ENCODE measurements at places on chromosomes 1 and 21.

GRCh38 chr1:44090429-44091252 is 28.0 kb upstream of the KLF17 start:
- no peak for DNase-seq

- no peak for DNase-seq
Measured at GRCh38 chr21:38597421-38597820, 99.1 kb upstream of the ERG start.

DNA sequence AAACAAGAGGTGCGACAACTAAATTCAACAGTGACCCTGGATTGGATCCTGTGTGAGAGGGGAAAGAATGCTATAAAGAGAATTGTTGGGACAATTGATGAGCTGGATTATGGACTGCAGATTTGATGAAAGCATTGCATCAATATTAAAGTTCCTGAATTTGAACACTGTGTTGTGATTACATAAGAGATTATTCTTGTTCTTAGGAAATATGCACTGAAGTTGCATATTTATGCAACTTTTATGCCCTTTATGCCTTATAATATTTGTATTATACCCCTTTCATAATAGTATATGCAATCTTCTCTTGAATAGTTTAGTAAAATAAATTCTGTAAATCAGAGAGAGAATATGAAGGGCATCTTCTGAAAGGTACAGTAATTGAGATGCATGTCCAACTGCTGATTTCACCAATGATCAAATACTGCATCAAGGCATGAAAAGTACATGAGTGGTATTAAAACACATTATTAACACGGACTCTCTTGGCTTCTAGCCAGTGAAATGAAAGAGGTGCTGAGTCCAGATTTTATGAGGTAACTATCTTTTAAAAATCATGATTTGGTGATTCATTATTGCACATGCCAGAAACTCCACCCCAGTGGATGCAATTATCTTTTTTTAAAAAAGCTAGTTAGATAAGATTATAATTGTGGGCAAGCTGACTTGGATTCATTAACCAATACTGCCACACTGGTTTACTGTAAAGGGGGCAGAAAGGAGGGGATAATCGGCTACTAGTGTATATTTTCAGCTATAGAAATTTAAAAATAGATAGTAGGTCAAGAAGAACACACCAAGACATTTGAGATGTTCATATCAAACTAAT is 19.9 kb upstream of the LPAR3 start:
- DNase-seq = no peak

DNA sequence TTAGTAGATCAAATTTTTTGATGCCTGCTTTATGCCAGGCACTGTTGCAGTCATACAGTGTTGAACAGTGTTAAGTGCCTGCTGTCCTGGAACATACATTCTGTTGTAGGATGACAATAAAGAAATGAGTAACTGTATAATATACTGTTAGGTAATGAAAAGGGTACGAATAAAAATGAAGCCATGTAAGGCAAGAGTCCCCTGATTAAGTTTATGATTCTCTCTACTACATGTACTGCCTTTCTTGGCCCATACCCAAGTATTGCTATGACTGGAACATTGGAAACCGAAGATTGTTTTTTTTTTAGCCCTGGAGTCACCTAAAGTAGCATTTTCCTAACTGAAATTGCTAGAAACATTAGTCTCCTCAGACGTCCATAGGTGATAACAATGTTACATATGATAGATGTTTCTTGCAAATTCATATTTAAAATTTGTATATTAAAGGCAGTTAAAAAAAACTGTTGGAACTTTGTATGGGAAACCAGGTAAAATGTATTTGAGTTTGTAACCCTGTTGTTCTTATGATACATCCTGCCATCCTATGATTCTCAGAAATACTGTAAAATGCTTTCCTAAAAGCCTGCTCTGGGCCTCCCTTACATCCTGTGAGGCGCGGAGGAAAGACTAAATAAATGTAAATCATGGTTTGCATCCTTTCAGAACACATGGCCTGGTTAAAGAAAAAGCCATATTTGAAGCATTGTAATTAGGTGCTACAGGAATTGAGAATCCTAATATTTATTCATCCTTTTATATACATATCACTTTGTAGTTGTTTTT is 5.8 kb downstream of the ATP5PB start:
- DNase-seq = no peak

GRCh38 chr1:225709101-225709500 is 56.2 kb upstream of the ENAH start:
- no peak for DNase-seq

GRCh38 chr1:16224472-16224871 is 12.0 kb upstream of the ARHGEF19 start:
- DNase-seq = no peak

GRCh38 chr1:242585616-242586359 is 61.3 kb upstream of the PLD5 start:
- DNase-seq = no peak

GRCh38 chr1:226606311-226607267 is 58.0 kb downstream of the STUM start:
- DNase-seq = no peak

- no peak for DNase-seq
Measured at GRCh38 chr1:24317956-24318614, 1.1 kb upstream of the GRHL3 start.

DNA sequence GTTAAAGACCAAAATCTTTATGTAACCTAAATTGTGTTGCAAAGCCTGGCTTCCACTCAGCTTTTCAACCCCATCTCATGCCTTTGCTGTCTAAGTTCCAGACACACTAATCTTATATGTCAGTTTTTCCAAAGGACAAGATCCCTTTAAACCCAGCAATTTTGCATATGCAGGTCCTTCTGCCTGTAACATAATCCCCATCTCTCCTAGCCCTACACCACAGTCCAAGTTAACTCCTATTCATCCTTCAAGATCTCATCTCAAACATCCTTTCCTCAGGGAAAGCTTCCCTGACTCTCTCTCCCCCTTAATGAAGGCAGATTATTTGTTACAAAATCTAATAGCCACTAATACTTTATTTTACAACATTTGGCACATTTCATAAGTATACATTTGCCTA is 366.3 kb downstream of the PLPP3 start:
- no peak for DNase-seq

DNA sequence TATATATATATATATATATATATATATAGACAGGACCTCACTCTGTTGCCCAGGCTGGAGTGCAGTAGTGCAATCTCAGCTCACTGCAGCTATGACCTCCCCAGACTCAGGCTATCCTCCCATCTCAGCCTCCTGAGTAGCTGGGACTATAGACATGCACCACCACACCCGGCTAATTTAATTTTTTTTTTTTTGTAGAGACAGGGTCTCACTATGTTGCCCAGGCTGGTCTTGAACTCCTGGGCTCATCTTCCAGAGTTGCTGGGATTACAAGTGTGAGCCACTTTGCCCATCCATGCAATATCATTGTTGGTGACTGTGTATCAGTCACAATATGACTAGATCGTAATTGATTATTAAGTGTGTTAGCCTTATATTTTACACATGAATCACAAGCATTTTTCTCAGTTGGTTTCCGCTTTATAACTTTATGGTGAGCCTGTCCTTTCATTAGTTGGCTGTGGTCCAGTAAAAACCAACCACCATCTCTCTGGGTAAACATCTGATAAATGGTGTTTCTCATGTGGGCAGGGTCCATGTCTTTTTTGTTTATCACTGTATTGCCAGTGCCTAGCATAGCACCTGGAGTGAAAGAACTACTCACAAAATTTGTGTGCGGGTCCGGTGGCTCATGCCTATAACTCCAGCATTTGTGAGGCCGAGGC is 63.6 kb downstream of the MYOM3 start:
- no peak for DNase-seq

DNA sequence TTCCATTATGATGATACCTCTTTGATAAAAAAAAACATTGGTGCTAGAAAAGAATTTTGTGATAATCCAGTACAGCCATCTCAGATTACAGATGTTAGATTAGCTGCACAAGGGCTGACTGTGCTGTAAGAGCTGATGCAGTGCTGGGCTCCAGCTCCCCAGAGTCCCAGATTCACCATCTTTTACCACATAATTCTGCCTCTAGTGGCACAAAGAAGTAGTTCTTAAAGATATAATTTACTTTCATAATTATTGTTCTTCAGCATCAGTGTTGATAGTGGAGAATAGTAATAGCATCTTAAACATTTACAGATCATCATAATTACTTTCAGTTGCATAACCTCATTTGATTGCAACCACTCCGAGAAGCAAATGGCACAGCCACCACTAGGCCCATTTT is 262.1 kb downstream of the BRINP2 start:
- no peak for DNase-seq

- no peak for DNase-seq
Measured at GRCh38 chr21:41647806-41648561, 118.9 kb downstream of the RIPK4 start.

GRCh38 chr1:244869364-244869827 is 5.1 kb upstream of the HNRNPU start:
- DNase-seq = no peak

DNA sequence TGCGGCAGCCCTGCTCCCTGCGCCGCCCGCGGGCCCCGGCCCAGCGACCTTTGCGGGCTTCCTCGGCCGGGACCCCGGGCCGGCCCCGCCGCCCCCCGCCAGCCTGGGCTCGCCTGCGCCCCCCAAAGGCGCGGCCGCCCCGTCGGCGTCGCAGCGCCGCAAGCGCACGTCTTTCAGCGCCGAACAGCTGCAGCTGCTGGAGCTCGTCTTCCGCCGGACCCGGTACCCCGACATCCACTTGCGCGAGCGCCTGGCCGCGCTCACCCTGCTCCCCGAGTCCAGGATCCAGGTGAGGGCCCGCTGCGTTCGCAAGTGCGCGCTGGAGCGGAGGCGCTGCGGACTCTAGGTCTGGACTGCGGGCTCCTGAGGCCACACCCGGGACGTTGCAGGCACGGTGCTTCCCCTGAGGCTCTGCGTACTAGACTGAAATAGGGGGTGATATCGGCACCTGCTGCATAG is 351 bp downstream of the MIXL1 start:
- DNase-seq = no peak

DNA sequence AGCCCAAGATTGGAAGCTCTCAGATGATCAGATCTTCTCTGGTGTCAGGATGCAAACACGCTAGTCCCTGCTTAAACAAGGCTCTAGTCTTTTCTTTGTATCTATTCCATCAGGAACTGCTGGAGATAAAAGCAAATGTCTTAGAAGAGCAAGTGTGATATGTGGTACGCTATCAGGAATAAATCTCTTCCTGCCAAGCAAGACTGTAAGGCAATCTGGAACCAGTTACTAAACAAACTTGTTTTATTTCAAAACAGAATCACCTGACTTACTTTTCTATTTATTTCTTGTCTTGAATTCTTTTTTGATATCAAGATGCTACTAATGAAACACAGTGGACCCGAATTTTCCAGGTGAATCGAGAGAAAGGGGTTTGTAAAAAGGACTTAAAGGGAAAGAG is 139.9 kb upstream of the ZNF644 start:
- no peak for DNase-seq

GRCh38 chr1:94305704-94306103 is 68.3 kb upstream of the ARHGAP29 start:
- DNase-seq = no peak

All from NCI-H1048 (cell line).